ENCODE measurements at places on chromosomes 7 and 10.

DNA sequence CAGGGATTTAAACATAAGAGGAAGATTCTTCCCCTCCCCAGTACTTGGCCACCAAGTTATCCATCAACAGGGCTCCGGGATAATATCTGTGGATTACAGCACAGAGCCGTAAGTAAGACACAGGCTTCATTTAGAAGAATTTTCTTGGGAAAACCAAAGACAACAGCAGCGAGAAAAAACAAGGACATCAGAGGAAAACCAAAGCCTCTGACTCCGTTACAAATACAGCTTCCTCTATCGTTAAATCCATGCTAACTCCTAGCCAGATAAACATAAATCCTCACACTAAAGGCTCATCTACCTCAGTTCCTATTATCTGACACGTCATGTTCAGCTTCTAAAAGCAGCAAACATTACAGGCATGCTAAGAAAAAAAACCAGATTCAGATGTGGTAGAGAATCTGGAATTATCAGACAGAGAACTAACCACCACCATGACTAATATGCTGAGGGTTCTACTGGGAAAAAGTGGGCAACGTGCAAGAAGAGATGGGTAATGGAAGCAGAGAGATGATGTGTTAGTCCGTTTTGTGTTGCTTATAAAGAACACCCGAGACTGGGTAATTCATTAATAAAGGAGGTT is 48.4 kb downstream of the BRI3 start:
- no peak for DNase-seq

- no peak for DNase-seq
Measured at GRCh38 chr7:1752771-1753563, 82.9 kb downstream of the ELFN1 start.

- peak; percentile 57 for DNase-seq
Measured at GRCh38 chr10:28250782-28251181, 52.1 kb downstream of the MPP7 start.

- no peak for DNase-seq
Measured at GRCh38 chr7:148266795-148267194, 323.8 kb upstream of the C7orf33 start.

- DNase-seq, result no peak
Measured at GRCh38 chr10:132036887-132037675, 28.7 kb upstream of the JAKMIP3 start.

DNA sequence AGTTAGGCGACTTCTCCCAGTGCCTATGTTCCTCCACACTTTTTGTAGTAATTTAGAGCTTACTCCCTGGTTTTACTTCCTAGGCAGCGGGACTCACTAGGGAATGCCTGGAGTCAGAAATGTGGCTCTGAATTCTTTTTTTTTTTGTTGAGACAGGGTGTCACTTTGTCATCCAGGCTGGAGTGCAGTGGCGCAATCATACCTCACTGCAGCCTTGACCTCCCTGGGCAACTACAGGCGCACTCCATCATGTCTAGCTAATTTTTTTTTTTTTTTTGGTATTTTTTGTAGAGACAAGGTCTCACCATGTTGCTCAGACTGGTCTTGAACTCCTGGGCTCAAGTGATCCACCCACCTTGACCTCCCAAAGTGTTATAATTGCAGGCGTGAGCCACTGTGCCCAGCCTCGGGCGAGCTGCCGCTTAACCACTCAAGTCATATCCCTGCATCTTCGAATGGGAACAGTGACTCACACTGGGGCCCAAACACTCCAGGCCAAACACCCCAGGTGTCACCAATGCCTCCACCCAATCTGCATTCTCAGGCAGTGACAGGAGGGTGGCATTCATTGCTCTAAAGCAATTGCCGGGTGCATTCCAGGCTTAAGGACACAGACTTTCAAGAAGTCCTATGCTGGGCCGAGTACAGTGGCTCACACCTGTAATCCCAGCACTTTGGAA is 19.6 kb downstream of the RGS10 start:
- no peak for DNase-seq

DNA sequence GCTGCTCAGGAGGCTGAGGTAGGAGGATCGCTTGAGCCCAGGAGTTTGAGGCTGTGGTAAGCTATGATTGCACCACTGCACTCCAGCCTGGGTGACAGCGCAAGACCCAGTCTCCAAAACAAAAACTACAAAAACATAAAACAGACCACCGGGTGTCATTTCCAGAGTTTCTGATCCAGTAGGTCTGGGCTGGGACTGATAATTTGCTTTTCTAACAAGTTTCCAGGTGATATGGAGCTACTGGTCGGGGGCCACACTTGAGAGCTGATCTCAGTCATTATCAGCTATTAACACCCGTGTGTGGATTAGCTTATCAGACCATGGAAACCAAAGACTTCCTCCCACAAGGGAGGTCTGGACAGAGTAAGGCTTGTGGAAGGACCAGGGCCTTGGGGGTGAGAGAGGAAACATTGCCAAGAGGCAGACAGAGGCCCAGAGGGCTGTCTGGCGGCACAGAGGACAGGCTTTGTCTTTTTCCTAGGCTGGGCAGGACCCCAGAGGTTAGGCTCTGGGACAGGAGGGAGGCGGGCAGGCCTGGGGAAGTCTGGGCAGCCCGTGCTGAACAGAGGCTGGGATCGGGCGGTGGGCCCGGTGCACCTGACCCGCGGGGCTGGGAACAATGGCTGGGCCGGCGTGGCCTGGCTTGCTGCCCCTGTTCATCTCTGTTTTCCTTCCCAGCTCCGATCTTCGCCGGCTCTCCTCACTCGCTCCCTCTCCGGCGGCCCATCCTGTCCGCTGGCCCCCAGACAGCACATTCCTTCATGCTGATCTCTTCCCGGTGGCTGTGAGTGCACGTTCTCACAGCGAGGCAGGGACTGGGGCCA is 25.2 kb downstream of the TMEM270 start:
- DNase-seq, result no peak

- no peak for DNase-seq
Measured at GRCh38 chr7:7505915-7506314, 29.8 kb downstream of the COL28A1 start.

DNA sequence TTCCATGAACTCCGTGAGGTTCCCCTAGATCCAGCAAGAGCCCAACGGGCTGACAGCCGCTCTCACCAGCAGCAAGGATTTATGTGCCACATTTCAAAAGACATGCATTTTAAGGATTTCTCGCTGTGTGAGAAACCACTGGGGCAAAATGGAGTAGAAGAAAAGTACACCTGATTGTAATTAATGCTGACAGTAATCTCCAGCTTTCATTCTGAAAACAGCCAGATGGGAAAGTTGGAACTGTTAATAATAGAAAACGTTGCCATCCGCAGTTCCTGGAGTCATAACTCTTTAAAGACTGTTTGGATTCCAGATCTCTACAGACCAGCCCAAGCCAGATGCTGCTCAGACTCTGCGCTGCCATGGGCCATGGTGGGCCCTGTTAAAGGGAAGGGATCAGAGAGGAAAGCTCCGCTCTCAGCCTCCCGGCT is 216.9 kb upstream of the GLI3 start:
- DNase-seq, result no peak

DNA sequence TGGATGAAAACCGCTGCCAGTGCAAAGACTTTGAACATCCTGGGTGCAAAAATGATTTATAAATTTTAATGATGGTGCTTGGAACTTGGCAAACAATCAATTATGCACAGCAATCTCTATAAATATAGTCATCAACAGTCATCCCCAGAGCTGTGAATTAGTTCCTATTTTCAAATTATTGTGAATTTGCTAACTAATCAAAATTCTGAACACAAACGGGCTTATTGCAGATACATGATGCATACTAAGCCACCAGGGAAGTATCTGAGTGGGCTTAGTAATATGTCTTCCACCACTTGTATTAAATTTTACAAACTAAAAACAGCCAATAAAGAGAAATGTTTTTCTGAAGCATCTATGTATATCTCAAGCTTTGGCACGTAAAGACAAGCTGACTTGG is 165.2 kb downstream of the CALCR start:
- DNase-seq, result no peak
